Right ventricle myocardium superior (tissue), 1 donor: ENCODE measurements at places on chromosomes 2 and 18. TPM values are rescaled to one million over a fixed set of nuclear protein-coding genes. Genes with fewer than 3 reads are reported as not detected.

- DNase-seq = no peak
These were observed 394.8 kb upstream of the FANCL start for GRCh38 chr2:58635801-58636375.

DNA sequence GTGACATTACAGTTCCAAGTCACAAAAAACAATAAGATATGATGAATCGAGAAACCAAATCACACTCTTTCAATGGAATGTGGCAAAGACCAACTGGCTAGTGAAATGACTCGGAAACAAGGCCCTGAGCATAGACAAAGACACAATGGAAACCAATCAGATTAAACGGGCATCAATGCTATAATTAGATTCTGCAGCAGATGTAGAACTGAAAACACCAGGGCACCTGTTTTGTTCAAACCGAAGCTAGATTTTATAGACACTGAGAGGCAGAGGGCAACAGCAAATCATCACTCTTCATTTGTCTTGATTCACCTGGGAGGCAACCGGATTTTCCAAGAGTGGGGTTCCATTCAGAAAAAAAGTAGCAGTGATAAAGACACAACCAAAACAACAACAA lies 92.8 kb upstream of the BARD1 start:
- no peak for DNase-seq

DNA sequence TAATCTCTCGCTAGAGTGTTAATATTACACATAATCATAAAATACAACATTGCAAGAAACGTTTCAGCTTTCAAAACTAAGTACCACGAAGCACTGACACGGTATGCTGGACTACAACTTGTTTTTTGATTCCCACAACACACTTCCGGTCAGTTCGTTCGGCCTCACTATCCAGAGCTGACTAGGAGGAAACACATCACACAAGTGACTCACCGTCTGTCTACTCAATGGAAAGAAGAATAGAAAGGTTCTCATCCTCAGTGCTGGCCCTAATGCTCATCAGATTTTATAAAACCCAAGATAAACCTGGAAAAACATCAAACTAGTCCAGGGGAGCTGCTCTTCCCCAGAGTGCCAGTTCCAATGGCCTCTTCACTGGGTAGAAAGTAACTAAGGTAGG lies 42.9 kb downstream of the ZNF385B start:
- no peak for DNase-seq

DNA sequence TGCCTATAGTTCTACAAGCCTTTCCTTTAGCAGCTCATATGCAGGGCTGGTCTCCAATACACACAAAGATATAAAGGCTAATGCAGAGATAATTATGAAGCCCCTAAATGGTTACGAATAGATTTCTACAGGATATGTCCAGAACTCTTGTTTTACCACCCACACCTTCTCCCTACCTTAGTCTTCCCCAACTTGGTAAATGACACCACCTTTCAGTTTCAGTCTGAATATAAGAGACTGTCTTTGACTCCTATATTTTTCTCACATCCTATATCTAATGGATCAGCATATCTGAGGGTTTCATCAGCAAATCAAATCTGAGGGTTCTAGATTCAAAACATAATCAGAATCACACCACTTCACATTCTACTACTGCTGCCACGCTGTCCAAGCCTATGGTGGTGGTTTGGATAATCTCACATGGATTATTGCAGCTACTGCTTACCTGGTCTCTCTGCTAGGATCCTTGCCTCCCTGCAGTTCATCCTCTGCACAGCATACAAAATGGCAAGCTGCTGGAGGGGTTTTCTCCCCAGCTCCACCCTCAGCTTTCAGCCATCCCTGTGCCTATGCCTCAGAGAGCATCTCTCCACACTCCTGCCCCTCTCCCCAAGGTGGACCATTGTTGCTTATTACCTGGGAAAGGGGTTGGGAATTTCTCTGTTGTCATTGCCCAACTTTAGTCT lies 178.0 kb upstream of the SPOPL start:
- no peak for DNase-seq

DNA sequence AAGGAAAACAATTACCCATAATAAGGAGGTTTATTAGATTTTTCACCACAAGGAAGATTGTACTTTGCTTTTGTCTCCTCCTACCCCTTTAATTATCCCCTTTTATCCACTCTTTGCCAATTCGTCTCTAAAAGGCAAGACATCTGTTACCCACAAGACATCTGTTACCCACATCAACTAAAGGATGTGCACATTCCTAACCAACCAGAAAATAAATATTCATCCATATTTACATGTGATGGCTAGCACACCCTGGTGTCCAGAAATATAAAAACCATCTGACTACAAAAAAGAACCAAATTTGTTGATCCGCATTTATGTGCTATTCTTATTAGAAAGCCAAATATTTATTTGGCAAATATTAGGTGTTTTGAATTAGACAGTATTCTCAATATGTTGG lies 35.7 kb downstream of the ACVR1C start:
- DNase-seq = no peak

GRCh38 chr2:164920430-164920829 lies 34.9 kb downstream of the SLC38A11 start:
- DNase-seq = no peak

DNA sequence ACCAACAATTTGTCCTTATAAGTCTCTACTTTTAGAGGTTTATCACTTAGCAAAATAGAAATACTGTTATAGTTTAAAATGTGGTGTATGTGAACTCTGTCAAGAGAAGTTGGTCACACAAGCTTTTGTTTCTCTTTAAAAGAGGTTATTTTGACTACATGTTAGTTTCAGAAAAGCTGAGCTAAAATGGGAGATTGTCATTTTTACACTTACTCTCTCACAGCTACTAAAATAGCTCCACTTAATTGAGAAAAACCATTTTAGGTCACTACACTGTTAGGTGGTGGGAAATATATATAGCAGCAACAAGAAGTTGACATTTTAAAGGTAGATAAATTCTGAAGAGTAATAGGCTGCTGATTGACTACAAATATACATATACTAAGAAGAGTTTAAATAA lies 161.5 kb upstream of the KCNJ3 start:
- DNase-seq = no peak

IL1RN gene
- 0.51 TPM for total RNA-seq

SCYGR4 gene
- not detected for total RNA-seq

CREG2 gene
- not detected for total RNA-seq

BIRC6 gene
- total RNA-seq = 32.9 TPM

AMER3 gene
- not detected for total RNA-seq

FAM98A gene
- total RNA-seq = 66.6 TPM

DES gene
- total RNA-seq = 12,920 TPM

EVX2 gene
- total RNA-seq = not detected

TMEM247 gene
- total RNA-seq = not detected
